ENCODE measurements at places on chromosomes 1 and 21.

DNA sequence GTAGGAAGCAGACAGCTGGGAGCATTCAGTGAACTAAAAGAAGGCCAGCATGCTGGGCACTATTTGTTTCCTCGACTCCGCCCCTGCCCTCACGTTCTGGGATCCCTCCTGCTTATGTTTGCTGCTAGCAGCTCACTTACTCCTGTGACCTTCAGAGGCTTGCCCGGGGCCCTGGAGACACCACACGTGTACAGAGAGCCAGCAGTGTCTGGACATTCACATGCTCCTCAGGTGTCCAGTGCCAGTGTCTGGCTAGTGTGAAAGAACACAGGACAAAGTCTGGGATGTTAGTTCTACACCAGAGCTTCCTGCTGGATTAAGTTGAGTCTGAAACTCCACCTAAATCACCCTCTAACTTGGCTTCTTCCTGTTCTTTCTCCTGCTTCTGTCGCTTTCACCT, 108.1 kb downstream of the OMA1 start:
- DNase-seq, result no peak

- DNase-seq, result no peak
These were observed 14.8 kb downstream of the ATP1B1 start for GRCh38 chr1:169121146-169121923.

GRCh38 chr1:168421399-168422004, 122.3 kb downstream of the XCL2 start:
- DNase-seq, result no peak

GRCh38 chr1:14236097-14236496, 362.4 kb upstream of the KAZN start:
- no peak for DNase-seq

DNA sequence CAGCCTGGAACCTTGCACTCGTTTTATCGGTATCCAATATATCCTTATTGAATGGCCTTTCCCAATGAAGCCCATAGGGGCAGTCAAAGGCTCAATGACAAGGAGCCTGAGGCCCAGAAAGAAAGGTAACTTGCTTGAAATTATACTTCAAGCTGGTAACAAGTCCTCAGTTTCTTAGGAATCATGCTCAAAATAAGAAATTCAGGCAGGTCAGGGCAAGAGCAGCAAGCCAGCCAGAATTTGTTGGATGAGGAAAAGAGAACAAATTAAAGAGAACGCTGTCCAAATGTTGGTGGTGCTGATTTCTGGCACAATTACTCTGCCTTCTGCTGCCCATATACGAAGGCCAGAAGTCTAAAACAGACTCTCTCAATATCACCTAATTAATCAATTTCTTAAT, 77.6 kb downstream of the DDX20 start:
- no peak for DNase-seq

GRCh38 chr1:201507360-201507675, 395 bp upstream of the CSRP1 start:
- no peak for DNase-seq

DNA sequence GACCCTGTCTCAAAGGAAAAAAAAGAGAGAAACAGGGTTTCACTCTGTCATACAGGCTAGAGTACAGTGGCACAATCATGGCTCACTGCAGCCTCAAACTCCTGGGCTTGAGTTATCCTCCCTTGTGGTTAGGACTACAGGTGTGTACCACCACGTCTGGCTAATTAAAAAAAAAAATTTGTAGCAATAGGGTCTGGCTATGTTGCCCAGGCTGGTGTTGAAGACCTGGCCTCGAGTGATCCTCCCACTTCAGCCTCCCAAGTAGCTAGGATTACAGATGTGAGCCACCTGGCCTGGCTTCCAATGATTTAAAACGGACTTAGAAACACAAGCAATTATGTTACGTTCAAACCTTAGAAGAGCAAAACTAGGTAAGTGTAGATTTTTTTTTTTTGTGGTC, 22.1 kb downstream of the GOLPH3L start:
- DNase-seq, result no peak

DNA sequence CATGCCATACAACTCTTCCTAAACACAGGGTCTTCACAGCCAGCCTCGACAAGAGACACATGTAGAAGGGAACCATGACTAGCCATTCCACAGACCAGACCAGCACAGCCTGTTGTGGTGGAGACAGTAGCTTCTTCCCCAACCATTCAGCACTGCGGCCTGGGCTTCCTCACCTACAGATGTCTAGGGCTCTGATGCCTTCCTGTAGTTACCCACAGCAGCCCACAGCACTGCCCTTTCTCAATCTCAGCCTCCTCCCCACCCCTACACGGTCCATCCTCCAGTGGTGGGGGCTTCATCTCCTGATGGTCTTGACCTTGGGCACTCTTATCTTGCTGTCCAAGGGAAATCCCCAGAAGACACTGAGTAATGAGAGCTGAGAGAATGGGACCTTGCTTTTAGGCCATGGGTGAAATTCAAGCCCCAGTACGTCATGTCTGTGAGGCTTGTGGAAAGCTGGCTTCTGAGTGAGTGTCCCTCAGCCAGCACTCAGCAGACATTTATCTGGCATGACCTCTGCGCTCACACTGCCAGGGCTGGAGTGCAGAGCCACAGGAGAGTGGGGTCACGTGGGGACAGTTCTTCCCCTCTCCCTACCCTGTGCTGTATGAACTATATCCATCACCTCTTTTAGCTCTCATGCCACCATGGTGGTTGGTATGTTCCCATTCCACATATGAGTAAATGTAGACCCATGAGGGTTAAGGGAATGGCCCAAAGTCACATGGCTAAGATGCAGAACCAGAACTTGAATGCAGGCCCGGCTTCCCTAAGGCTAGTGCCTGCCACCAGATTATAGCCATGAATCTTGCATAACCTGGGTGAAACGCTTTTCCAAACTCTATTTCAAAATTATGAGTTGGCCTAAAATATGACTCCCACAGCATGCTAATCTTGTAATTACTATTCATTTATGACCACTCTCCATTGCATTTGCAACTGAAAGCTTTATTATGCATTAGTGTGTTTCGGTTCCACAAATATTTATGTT, 104.7 kb downstream of the HIVEP3 start:
- DNase-seq, result no peak

GRCh38 chr1:204151552-204152309, at the start of gene ETNK2:
ETNK2 (minus strand) TSS chr1:204152044; CDS start chr1:204151852, 192 bp downstream.
- DNase-seq, result peak; percentile 30

- DNase-seq, result no peak
These were observed 10.7 kb downstream of the TIE1 start for GRCh38 chr1:43311521-43311920.

GRCh38 chr1:119086830-119087229, 53.6 kb downstream of the WARS2 start:
- DNase-seq, result no peak

- no peak for DNase-seq
These were observed 669.3 kb downstream of the MATN1 start for GRCh38 chr1:30054126-30054525.

GRCh38 chr1:94608142-94608851, 66.7 kb upstream of the F3 start:
- DNase-seq, result no peak

DNA sequence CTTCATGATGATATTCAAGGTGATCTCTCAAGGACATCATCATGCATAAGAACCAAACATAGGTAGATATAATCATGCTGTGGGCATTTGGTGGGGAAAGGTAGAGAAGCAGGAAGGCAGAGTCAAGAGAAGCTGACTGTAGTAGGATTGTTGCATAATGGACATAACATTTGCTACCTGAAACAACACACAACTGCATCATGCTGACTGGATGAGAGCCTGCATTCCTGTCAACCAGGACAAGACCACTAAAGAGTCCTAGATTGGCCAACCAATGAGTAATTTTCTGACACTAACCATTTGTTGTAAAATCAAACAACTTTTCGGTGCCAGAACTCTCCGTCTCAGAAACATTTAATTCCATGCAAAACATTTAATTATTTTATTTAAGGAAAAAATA, 377.2 kb downstream of the PLPP3 start:
- no peak for DNase-seq
